ENCODE measurements at places on chromosomes 7 and 10. TPM values are rescaled to one million over a fixed set of nuclear protein-coding genes. Genes with fewer than 3 reads are reported as not detected.

GRCh38 chr10:80909254-80909653 lies 371.6 kb downstream of the SH2D4B start:
- peak overlapping the region; percentile 23 for H3K27ac ChIP-seq
- H3K27me3 ChIP-seq, result peaks cover 2% of the 10 kb centered on the region
- H3K4me1 ChIP-seq, result peaks cover 11% of the 10 kb centered on the region
- DNase-seq, result peak; percentile 35
- no peaks in the 10 kb centered on the region for H3K36me3 ChIP-seq

DNA sequence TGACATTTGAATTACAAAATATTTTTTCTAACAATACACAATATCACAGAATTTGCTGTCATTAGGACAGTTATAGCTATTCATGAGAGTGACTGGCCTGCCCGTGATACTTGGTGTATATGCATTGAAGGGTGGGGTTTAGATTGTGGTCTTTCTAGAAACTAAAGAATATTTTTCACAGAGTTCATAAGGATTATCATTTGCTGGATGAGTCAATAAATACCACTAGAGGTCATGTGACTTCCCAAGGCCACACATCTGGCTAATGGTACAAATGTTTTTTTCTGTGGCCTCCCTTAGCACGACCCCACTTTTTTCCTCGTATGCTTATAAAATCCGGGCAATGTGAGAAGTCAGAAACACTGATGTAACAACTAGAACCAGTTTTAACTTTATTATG lies 5.2 kb downstream of the OPTN start:
- H3K27ac ChIP-seq, result no peak overlapping the region
- DNase-seq, result no peak
- H3K36me3 ChIP-seq, result peaks cover 3% of the 10 kb centered on the region
- no peak overlapping the region for H3K4me3 ChIP-seq

DNA sequence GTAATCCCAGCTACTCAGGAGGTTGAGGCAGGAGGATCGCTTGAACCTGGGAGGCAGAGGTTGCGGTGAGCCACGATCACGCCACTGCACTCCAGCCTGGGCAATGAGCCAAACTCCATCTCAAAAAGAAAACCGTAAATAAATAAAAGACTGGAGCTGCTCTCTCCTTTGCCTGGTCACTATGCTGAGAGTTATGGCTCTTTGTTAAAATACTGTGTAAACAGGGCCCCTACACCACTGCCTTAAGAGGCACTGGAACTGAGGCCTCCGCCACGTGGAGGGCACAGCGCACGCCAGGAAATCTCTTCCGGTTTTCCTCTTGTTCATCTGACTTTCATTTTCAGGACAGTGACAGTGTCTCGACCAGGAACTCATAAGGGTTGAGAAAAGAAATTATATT lies 123.3 kb downstream of the PAXIP1 start:
- no peak for DNase-seq
- H3K36me3 ChIP-seq, result peaks cover 18% of the 10 kb centered on the region
- peaks cover 7% of the 10 kb centered on the region for H3K27me3 ChIP-seq
- H3K4me3 ChIP-seq, result no peak overlapping the region
- no peak overlapping the region for H3K27ac ChIP-seq

DNA sequence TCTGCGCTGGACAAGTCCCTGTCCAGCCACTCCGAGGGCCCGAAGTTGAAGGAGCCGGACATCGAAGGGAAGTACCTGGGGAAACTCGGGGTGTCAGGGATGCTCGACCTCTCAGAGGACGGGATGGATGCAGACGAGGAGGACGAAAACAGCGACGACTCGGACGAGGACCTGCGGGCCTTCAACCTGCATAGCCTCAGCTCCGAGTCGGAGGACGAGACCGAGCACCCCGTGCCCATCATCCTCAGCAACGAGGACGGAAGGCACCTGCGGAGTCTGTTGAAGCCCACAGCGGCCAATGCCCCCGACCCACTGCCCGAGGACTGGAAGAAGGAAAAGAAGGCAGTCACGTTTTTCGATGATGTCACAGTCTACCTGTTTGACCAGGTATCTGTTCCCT lies 17.1 kb upstream of the BHLHA15 start:
- H3K4me3 ChIP-seq, result no peak overlapping the region
- H3K36me3 ChIP-seq, result no peaks in the 10 kb centered on the region

DNA sequence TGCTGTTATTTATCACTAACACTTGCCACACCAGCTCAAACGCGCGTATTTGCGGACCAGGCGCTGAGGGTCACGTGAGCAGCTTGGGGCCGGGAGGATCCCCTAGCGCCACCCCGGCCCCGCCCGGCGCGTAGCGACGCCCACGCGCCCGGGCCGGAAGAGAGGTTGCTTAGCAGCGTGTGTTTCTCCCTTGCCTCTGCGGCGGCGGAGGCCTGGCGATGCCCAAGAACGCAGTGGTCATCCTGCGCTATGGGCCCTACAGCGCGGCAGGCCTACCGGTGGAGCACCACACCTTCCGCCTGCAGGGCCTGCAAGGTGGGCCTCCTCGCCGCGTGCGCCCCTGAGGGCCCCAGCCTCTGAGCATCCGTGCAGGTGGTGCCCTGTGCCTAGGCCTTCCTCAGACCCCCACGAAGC lies at the start of gene C10orf53:
Gene C10orf53, plus strand, starts transcription at position 172 of the 414 bp plus-strand sequence. Its CDS starts 47 bp downstream, at position 219.
- peak within 1 kb of the TSS; percentile 89 for H3K4me3 ChIP-seq
- H3K27me3 ChIP-seq, result peaks cover 8% of the 10 kb centered on the region
- H3K36me3 ChIP-seq, result no peaks in the 10 kb centered on the region
- H3K27ac ChIP-seq, result no peak within 1 kb of the TSS
- peaks cover 1% of the 10 kb centered on the region for H3K4me1 ChIP-seq
- peak; percentile 83 for DNase-seq

DNA sequence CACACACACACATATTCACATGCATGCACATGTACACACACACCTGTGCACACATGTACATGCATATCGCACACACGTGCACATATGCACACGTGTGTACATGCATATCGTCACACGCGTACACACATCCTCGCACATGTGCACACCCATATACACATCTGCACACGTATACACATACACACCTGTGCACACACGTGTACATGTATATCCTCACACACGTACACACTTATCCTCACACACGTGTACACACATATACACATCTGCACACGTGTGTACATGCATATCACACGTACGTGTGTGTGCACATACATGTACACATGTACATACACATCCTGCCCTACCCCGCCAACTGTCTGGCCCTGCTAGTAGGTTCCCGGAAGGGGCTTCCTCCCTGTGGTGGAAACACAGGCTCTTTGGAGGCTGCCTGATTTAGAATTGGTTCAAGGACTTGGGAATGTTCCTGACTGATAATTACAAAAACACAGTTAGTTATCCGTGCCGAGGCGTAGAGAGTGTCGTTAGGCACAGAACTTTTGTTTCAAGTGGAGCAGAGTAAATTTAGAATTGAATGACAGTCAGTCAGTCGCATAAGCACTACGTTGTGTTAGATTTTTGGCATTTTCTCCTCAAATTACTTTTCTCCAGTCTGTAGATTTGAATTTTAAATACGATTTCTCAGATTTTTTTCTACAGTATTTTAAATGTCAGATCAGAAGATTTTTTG lies 18.5 kb upstream of the PRKAR1B start:
- H3K27ac ChIP-seq, result no peak overlapping the region
- H3K36me3 ChIP-seq, result no peaks in the 10 kb centered on the region
- H3K4me3 ChIP-seq, result no peak overlapping the region
- H3K4me1 ChIP-seq, result peaks cover 12% of the 10 kb centered on the region

- H3K27ac ChIP-seq, result no peak overlapping the region
- peaks cover 15% of the 10 kb centered on the region for H3K36me3 ChIP-seq
- peaks cover 2% of the 10 kb centered on the region for H3K27me3 ChIP-seq
- peaks cover 24% of the 10 kb centered on the region for H3K4me1 ChIP-seq
- H3K4me3 ChIP-seq, result no peak overlapping the region
These were observed 26.7 kb downstream of the TSPAN14 start for GRCh38 chr10:80480852-80481251.

GRCh38 chr7:4144811-4145510 lies 537.1 kb upstream of the FOXK1 start:
- DNase-seq, result peak; percentile 91
- peaks cover 40% of the 10 kb centered on the region for H3K4me1 ChIP-seq
- peak overlapping the region; percentile 81 for H3K4me3 ChIP-seq
- H3K27ac ChIP-seq, result peak overlapping the region; percentile 96

DNA sequence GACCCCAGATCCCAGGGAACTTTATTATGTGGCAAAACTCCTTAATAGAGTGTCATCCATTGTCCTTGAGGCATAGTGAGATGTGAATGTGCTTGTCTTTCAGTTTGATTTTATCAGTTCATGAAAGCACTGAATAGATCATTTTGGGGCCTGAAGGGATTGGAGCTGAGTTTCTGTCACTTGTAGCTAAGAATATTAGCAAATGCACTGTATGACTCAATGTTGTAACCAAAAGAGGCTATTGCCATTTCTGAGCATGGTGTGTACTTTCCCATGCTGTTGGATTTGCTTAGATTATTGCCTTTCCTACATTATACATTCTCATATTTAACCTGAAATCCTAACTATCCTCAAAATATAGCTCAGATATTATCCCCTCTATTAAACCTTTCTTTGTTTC lies 130.4 kb downstream of the PRKG1 start:
- H3K27ac ChIP-seq, result no peak overlapping the region
- no peak for DNase-seq
- H3K27me3 ChIP-seq, result no peaks in the 10 kb centered on the region
- H3K4me1 ChIP-seq, result no peaks in the 10 kb centered on the region

GRCh38 chr10:124165827-124166226 lies 72.4 kb upstream of the CHST15 start:
- peaks cover 3% of the 10 kb centered on the region for H3K4me1 ChIP-seq
- H3K27ac ChIP-seq, result no peak overlapping the region
- peaks cover 6% of the 10 kb centered on the region for H3K27me3 ChIP-seq
- no peak for DNase-seq
- no peaks in the 10 kb centered on the region for H3K36me3 ChIP-seq

DNA sequence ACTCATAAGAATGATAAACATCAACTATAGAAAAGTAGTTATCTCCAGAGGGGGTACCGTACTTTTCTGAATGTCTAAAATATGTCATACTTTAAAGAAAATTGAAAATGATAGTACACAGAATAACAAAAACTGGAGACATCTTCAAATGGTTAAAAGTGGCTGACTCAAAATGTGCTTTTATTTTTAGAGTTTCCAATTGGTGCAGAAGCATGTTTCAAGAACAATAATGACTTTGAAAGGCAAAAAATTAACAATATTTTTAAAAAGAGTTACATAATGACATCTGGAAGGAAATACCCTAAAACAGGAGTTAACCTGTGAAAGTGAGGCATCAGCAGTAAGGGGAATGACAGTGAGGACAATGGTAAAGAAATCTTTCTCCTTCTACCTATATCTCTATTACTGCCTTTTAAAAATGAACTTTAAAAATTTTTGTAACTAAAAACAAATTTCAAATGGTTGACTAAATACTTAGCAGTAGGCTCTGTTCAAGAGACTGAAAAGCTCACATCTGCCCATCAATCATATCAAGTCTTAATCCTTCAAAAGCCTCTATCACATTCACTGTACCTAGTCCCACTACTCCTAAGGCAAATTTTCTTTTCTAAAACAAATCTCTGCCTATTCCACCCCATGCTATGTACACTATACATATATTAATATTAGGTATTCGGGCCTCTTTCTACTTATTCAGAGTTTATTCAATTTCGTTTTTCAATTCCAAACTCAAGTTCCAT lies 3.0 kb downstream of the ASZ1 start:
- H3K4me1 ChIP-seq, result no peaks in the 10 kb centered on the region
- no peak overlapping the region for H3K4me3 ChIP-seq
- no peak for DNase-seq
- no peaks in the 10 kb centered on the region for H3K36me3 ChIP-seq
- H3K27me3 ChIP-seq, result no peaks in the 10 kb centered on the region

DNA sequence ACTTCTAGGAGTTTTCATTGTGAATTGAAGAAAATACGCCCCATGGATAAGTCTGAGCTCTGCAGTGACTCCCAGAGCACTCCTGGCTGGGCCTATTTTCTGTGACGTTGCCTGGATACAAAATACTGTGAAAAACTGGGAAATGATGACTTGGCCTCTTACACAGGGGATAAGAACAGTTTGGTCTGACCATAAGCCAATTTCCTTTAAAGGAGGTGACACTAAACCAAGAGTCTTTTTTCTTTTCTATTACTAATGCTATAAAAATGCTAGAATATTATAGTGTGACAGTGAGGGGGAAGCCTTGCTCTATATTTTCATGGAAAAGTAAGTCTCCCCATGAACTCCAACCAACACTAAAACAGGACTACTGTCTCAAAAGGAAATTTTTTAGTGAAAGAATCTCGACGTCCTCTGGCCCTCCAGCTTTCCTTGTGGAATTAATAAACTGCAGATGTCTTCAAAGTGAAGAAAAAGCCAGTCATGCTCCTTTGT lies 45.5 kb downstream of the MYOF start:
- H3K36me3 ChIP-seq, result no peaks in the 10 kb centered on the region
- no peaks in the 10 kb centered on the region for H3K27me3 ChIP-seq
- H3K27ac ChIP-seq, result no peak overlapping the region
- H3K4me1 ChIP-seq, result peaks cover 18% of the 10 kb centered on the region
- H3K4me3 ChIP-seq, result no peak overlapping the region
- DNase-seq, result no peak

DNA sequence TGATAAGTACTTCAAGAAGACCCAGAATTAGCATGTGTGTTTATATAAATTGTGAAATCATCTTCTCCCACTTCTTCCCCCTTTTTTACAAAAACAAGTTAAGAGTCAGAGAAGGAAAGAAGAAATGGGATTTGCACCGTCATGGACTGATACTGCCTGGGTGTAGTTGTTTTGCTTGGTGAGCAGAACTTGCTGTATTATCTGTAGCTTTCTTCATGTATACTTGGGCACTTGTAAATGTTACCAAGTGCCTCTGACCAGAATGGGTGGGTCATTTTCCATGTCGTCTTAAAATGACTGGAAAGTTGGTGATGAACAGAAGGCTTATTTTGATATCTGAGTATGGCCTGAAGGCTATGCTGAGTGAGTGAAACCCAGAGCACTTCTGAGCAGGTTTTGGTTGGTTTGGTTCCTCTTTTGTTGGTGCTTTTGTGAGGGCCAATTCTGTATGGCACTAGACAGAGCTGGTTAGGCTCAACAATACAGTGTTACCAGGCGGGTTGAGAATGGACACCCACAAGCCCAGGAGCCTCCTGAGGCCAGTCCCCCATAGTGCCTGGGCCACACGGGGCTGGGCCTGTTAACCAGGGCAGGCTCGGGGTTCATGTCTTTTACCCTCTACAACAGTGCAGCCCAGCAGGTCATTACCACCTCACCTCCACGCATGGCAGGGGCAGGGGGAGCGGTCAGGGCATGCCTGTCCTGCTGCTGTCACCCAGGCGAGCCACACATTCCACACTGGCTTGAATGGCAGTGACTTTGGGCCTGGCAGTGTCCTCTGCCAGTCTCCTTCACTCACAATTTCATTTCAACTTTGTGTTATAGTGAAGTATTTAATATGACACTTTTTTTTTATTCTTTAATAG lies 115.1 kb downstream of the CCNY start:
- H3K36me3 ChIP-seq, result peaks cover 4% of the 10 kb centered on the region
- H3K27ac ChIP-seq, result no peak overlapping the region
- DNase-seq, result no peak
- H3K4me1 ChIP-seq, result peaks cover 67% of the 10 kb centered on the region
- no peak overlapping the region for H3K4me3 ChIP-seq
- H3K27me3 ChIP-seq, result peaks cover 25% of the 10 kb centered on the region

GRCh38 chr10:32273336-32273735 lies 73.6 kb downstream of the EPC1 start:
- H3K36me3 ChIP-seq, result no peaks in the 10 kb centered on the region
- no peak for DNase-seq
- H3K4me3 ChIP-seq, result no peak overlapping the region
- H3K27me3 ChIP-seq, result peaks cover 6% of the 10 kb centered on the region
- H3K4me1 ChIP-seq, result no peaks in the 10 kb centered on the region

The SYCE1 gene
- total RNA-seq, result 0.78 TPM

The MBL2 gene
- total RNA-seq, result not detected

The PPP1R17 gene
- total RNA-seq, result 657 TPM

Measured in glutamatergic neuron (in vitro differentiated cells).